NCI-H2171 (cell line): ENCODE measurements at places on chromosomes 7 and 10.

- DNase-seq = peak; percentile 22
Measured at GRCh38 chr7:22559829-22560489, 60.0 kb upstream of the STEAP1B start.

DNA sequence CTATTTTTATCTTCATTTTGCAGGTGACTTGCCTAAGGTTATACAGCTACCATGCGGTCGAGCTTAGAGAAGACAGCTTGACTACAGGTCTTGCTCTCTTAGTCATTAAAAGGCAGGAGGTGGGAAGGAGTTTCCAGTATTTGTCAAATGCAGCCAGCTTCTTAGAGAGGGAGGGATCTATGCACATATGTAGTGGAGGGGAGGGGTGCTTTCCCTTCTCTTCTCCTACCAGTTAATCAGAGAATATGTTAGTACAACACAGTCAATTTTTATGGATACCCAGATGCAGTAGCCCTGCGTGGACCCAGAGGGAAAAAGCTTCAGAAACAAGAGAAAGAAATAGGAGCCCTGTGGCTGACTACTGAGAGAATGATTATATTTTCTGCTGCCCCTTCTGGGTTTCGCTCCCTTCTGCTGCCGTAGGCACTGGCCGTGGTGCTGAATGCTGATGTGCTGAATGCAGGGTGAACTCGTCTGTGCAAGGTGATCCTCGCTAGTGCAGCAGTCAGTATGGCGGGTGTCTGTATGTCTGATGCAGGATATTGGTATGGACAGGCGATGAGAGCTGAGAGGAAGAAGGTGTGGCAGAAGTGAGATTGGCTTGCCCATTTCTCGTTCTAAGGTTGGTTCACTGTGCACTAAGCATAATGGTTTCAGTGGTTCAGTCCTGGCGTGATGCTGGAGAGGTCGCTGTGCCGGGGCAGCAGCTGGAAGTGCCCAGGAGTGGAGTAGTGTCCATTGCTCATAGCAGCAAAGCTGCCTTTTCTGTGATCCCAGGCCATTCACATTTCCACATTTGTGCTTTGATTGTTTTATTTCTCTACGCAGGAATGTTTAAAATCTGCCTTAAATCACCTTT lies 189.2 kb upstream of the PODXL start:
- DNase-seq = no peak

DNA sequence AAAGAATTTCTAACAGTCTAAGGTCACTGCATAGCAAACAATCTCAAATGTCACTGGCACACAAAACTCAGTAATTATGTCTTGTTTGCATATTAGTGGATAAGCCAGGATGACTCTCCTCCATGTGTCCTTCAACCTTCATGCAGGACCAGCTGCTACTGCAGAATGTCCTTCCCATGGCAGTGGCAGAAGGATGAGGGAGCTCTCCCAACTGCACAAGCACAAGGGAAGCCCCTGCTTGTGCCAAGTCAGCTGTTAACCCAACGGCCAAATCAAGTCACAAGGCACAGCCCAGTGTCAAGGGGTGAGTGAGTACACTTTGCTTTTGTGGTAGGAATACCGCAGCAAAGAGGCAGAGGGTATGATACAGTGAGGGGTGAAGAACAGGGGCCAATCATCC lies 59.3 kb upstream of the VWC2 start:
- no peak for DNase-seq

- DNase-seq = no peak
Measured at GRCh38 chr7:37943905-37944736, 23.7 kb downstream of the EPDR1 start.

DNA sequence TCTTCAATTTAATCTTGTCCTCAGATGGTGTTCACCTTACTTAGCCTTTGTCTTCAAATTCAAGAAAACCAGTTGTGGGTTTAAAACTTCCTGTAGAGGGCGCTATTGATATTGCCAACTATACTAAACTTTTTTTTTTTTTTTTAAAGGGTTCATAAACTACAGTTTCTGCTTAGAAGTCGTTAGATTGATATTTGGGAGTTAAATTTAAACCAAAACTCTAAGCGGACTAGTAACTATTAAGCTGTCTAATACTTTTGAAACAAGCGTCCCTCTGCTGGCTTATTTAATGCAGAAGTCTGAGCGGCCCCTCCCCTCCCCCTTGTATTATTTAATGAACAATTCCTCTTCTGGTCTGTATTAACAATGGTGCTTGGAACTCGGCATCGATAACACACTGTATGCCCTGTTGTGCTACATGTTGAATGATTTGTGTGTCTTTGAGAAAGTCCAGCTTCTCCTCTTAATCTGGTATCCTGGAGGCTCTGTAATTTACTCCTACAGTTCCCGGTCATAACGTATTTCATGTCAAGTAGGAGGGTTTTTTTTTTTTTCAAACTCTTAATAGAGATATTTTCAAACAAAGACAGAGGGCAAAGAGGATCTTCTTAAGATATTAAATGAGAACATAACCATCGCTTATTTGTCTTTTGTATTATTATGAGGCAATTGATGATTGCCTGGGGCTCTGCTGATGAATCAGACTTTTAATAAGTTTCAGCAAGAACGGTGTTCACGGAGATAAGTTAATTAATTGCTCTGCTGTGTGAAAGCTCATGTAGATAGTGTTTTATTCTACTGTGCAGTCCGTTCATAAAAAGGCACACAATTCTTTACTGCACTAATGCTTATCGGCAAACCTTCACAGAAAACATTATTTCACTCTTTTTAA lies 22.6 kb upstream of the CREB5 start:
- DNase-seq = peak; percentile 67

DNA sequence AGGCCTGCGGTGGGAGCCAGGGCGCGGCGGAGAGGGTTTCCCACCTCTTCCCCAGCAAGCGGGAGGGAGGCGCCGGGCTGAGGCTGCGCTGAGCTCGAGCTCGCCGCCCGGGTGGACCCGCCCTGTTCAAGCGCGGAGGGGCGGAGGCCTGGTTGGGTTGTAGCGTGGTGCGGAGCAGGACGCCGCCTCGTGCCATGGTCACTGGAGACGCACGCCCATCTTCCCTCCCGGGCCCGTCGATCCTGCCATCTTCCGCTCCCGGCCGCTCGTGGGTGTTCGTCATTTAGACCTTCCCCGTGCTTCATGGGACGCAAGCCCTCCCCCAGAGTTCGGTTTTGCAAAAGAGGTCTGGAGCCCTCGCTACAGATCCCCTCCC lies 9.3 kb upstream of the EN2 start:
- no peak for DNase-seq

GRCh38 chr10:103915796-103916195 lies 2.2 kb downstream of the STN1 start:
- no peak for DNase-seq

DNA sequence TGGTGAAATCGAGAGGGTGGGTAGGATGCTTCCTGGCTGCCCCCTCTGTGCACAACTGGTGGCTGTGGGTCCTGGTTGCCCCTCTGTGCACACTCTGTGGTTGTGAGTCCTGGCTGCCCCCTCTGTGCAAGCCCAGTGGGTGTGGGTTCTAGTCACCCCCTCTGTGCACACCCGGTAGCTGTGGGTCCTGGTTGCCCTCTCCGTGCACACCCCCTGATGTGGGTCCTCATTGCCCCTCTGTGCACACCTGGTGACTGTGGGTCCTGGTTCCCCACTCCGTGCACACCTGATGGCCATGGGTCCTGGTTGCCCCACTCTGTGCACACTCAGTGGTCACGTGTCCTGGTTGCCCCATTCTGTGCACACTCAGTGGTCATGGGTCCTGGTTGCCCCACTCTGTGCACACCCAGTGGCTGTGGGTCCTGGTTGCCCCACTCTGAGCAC lies 20.3 kb upstream of the RET start:
- DNase-seq = no peak

DNA sequence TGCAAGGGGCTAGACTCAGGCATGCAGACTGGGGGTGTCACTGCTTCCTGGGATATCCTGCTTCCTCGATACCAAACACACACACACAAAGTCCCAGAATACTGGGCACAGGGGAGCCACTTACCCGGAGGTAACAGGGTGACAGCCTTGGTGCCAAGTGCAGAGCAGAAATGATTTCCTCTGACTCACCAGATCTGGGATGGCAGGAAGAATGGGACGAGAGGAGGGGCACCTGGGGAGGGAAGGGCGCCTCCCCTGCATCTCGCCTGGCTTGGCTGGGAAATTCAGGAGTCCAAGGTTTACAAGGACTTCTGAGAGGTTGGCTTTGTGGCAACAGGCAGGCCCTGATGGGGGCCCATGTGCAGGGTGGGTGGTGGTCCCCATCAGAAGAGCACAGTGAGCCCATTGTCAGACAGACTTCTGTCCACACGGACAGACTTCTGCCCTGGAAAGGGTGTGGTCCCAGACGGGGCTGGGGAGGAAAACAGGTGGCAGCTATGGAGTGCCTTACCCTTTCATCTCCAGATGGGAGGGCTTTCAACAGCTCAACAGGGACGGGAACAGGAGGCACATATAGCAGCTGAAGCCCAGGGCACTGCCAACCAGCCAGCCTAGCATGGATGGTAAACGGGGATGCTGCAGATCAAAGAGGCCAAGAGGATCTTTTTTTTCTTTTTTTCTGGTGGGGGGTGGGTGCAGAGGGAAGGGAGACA lies 9.7 kb upstream of the CCL24 start:
- no peak for DNase-seq

DNA sequence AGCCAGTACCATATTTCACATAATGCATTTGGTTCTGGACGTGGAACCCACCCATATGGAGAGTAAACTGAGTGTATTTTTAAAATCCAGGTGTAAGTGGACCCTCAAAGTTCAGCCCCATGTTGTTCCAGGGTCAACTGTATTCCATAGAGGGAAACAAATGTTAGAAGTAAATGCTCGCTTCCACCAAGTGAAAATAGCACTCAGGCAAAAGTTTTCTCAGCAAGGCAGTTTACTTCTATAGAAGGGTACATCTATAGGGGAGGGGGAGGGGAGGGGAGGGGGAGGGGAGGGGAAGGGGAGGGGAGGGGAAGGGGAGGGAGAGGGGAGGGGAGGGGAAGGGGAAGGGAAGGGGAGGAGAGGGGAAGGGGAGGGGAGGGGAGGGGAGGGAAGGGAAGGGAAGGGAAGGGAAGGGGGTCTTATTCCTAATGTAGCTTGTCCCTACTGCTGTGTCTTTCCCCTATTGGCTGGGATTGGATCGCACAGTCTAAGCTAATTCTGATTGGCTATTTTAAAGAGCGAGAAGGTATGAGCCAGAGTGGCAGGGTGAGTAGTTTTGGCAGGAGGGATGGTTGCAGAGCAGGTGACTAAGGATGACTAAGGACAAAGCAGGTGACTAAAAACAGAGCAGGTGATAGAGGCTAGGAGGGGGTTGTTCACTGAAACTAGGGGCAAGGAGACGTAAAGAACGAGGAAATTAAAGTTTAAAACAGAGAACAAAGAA lies 29.1 kb downstream of the GARIN1A start:
- DNase-seq = no peak

DNA sequence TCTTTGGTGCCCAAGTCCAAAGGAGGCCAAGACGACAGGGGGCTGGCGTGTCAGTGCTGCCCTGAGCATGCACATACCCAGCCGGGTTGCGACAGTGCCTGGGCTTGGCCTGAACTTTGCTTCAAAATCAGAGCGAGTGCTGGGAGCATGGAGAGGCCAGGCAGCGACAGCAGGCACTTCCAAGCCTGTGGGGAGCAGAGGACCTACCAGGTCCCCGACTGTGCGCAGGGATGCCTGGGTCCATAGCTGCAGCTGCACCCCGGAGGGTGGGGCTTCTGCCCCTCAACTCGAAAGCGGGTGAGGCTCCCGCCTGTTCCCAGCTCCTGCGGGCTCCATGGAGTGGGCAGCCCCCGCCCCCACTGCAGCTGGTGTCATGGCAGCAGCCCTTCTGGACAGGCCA lies 79.1 kb downstream of the HDAC9 start:
- DNase-seq = no peak

GRCh38 chr7:22698767-22699166 lies 28.2 kb upstream of the IL6 start:
- DNase-seq = no peak

- no peak for DNase-seq
Measured at GRCh38 chr10:117860823-117861222, 185.9 kb downstream of the RAB11FIP2 start.

DNA sequence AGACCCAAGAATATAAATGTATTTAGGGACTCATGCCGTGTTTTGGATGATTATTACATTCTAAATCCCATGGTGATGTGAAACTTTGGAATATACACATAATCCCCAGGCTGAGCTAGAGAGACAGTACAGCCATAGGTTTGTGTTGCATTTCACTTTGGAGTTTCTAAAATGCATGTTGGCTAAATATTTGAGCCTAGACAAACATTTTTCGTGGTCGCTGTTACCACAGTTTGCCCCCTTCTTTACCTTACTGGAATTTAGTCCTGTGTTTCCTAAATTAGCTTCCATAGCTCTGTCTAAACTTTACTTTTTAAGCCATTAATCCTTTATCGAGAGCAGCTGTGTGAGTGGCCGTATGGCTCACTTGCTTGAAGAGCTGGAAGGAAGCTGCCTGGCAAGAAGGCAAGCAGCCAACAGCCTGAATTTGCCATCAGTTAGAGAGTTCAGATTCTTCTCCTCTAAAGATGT lies 192.0 kb downstream of the BICC1 start:
- DNase-seq = no peak

DNA sequence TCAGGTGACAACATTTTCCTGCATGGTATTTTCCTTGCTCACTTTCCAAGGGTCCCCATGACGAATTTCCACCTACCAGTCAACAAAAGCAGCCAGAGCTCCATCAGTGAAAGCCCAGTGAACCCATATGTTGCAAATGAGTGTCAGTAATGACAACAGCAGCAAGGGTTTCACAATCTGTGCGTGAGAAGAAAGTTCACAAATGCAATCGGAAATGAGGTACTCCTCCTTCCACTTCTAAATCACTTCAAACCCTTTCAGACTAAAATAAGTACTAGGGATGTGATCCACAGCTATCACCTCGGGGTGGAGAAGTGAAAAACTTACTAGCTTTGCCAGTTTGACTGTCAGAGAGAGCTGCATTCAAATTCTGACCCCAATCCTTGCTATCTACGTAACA lies 55.6 kb upstream of the BET1 start:
- no peak for DNase-seq

GRCh38 chr10:118482393-118483331 lies 112.8 kb downstream of the PRLHR start:
- no peak for DNase-seq
